ENCODE measurements at places on chromosomes 16 and 17.
A peak's percentile ranks its signal among the peaks of the same experiment; 100 is the strongest.

DNA sequence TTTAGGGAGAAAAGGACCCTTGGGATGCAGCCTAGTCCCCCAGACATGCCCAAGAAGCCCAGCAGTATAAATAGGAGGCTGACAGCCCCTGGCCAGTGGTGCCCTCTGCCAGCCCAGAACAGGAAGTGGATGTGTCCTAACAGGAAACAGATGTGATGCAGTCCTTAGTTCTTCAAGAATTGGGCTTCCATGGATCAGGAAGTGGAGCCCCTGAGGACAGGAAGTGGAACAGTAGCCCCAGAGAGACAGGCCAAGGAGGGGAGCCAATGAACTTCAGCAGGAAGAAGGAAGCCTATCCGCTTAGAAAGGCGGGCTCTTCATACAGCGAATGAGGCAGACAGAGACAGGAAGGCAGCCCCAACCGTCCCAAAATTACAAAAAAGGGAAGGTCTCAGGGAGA, 7.2 kb downstream of the CTF1 start:
- no peak for DNase-seq

DNA sequence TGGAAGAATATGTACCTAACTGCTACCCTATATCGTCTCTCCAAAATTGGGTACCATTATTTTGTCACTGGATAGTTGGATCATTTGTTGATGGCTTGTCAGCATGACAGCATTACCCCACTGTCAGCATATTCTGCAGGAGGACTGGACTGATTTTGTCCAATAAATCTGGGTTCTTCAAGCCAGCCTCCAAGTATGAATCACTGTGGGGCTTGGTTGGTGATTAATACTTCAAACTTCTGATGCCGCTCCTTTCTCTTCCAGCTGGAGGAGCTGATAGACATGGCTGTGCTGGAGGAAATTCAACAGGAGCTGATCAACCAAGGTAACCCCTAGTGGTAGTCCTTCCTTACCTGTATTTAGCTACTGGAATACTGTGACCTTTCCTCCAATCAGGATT, 2.5 kb downstream of the RPAIN start:
- DNase-seq: no peak

DNA sequence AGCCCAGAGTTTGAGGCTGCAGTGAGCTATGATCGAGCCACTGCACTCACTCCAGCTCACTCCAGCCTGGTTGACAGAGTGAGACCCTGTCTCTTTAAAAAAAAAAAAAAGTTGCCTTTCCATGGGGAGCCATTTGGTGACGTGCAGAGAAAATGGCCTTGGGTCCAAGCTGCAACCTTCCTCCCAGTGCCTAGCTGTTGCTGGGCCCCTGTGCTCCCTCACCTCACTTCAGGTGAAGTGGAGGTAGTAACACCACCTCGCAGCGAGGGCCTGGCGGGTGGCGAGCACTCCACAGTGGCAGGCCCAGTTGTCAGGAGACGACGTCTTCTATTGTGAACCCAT, 17.4 kb downstream of the SYT17 start:
- DNase-seq: no peak

DNA sequence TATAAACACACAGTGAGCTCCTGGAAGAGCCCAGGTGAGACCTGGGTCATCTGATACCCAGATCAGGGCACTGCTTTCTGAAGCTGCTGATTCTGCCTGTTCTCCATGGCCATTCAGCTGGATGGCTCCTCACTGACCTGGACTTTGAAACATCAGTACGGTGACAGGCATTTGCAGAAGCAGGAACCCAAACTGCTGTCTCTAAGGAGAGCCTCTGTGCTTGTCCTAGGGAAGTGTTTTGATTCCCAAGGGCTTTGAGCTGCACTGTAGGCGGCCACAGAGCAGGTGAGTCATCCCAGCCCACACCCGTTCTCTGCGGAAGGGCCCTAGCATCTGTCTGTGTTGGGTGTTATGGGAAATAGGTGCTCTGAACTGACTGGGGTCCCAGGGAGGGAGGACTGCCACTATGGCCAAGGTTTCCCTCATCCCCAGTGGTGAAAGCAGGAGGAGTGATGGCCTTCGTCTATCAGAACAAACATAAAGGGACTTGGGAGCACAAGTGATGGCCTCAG, 60.7 kb upstream of the ADCY9 start:
- no peak for DNase-seq

- no peak for DNase-seq
These were observed 33.7 kb upstream of the MFSD6L start for GRCh38 chr17:8832711-8833352.

- DNase-seq: peak; percentile 98
These were observed 6.0 kb upstream of the LPCAT2 start for GRCh38 chr16:55502801-55503366.

- DNase-seq: peak; percentile 3
These were observed 93.7 kb downstream of the CA10 start for GRCh38 chr17:52064791-52065211.

DNA sequence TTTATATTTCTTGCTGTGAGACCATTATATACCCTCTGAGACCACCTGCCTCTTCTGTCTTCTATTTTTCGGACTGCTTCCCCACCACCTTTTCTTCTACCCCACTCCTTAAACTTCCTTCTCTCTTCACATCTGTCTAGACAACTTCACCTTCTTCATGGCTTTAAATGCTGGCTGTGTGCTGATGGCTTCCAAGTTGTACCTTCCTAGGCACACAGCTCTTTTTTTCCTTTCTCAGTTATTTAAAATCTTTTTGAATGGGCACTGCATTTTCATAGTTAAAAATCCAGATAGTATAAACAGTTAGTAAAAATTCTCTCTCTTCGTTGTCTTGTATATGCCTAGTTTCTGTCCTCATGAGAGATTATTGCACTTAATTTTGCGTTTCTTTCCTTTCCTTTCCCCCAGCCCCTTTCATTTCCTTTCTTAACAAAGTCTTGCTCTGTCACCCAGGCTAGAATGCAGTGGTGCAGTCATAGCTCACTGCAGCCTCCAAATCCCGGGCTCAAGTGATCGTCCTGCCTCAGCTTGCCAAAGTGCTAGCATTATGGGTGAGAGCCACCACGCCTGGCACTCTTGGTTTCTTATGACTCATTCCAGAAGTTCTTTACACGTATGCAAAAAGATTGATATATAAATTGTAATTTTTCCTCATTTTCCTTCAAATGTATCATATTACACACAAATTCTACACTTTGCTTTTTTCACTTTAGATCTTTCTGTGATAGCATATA, 114.3 kb downstream of the NPIPB5 start:
- no peak for DNase-seq

- DNase-seq: no peak
These were observed 2.6 kb downstream of the METTL26 start for GRCh38 chr16:633336-634050.

DNA sequence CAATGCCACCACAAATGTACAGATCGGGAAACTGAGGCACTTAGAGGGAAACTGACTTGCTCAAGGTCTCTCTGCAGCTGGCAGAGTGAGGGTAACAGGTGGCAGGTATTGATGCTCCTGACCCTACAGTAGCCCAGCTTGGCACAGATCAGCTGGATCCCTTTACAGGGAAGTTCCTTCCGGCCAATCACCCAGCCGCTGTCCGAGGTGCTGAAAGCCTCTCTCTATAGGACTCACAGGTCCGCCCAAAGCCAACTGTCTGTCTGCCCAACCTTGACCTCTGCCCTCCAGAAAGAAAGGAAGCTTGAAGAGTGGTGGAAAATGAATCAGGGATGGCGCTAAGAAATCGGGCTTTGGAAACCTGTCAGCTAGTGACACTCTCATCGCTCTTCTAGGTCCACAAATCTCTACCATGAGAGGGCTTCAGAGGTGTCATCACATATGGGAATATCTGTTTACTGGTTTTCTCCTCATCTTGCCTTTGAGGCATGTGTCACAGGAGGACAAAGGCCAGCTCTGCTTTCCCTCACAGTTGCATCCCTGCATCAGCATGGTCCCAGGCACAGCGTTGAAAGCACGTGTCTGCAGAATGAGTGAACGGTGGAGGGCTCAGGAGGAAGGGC, 246.2 kb downstream of the KATNIP start:
- peak; percentile 81 for DNase-seq

- no peak for DNase-seq
These were observed 171.6 kb downstream of the CDH11 start for GRCh38 chr16:64950262-64950661.
